ENCODE measurements at places on chromosomes 4 and X.

- DNase-seq: peak; percentile 75
Measured at GRCh38 chrX:75522565-75523431, at the start of gene ZDHHC15. Gene ZDHHC15 (minus strand): TSS chrX:75523037. CDS start chrX:75523024, 13 bp downstream.

- peak; percentile 62 for DNase-seq
Measured at GRCh38 chrX:1205681-1206611, 6.5 kb downstream of the CRLF2 start.

DNA sequence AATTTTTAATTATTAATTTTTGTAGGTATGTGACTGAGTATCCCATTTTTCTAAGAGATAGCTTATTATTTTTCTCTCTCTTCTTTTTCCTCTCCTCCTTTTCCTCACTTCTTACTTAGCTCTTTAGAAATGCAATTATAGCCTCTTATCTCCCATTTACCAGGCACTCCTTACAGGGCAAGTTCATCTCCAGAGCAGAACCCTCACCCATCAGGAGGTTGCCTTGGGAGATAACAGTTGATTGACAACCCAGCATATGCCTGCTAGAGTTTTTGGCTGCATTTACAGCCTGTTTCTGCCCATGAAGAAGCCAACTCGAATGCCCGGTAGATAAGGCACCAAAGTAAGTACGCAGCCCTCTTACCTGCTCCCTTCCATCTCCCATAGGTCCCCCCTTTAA is 572.9 kb upstream of the ZFP42 start:
- DNase-seq: no peak

DNA sequence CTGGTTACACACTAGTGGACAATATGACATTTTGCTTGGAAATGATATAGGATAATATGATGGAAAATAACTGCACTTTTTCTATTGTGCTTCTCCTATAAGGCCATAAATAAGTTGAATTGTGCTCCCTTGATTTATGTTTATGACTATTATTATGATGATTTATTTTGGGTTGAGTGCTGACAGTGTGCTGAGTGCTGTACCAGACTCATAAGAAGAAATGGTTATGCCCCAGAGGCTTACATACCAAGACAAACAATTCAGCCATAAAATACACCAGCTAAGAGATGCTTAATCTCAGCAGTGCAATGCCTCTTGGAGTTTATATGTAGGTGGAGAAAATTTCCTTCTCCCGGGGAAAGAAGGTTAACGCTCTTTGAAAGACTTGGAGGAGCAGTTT is 199.8 kb upstream of the NOCT start:
- no peak for DNase-seq

GRCh38 chr4:140710908-140711622 is 45.1 kb downstream of the TBC1D9 start:
- DNase-seq: no peak
